ENCODE measurements at places on chromosomes 11 and 22. TPM values are rescaled to one million over a fixed set of nuclear protein-coding genes. Genes with fewer than 3 reads are reported as not detected.

The CCDC89 gene
- total RNA-seq = 4.8 TPM

The APOBEC3F gene
- total RNA-seq = 5.1 TPM

The UPK3A gene
- not detected for total RNA-seq

The HPS4 gene
- total RNA-seq = 26.5 TPM

The SOX10 gene
- not detected for total RNA-seq

The CALCA gene
- total RNA-seq = not detected

The ANO9 gene
- total RNA-seq = not detected

The SLC5A1 gene
- not detected for total RNA-seq

The RIBC2 gene
- total RNA-seq = 1.1 TPM

The ST14 gene
- under 0.01 TPM for total RNA-seq

The A4GALT gene
- 41.2 TPM for total RNA-seq

The PRCP gene
- total RNA-seq = 28.0 TPM

The PANX3 gene
- total RNA-seq = not detected

The TTC36 gene
- 0.20 TPM for total RNA-seq

The C11orf68 gene
- 38.1 TPM for total RNA-seq

The RNF141 gene
- total RNA-seq = 21.5 TPM

The ESAM gene
- total RNA-seq = under 0.01 TPM

The CYTH4 gene
- total RNA-seq = 0.59 TPM

The HTR3A gene
- total RNA-seq = not detected

The OR5B21 gene
- not detected for total RNA-seq

The OR10AG1 gene
- total RNA-seq = not detected

The C1QTNF5 gene
- 0.73 TPM for total RNA-seq

The NEFH gene
- 0.37 TPM for total RNA-seq

The FGF4 gene
- not detected for total RNA-seq

The ZBTB16 gene
- 37.1 TPM for total RNA-seq

The SERHL2 gene
- 5.1 TPM for total RNA-seq

The CRYBB2 gene
- not detected for total RNA-seq

The F2 gene
- total RNA-seq = not detected

The GAS2L1 gene
- 11.0 TPM for total RNA-seq

The PRG3 gene
- total RNA-seq = not detected

The RFPL2 gene
- total RNA-seq = not detected

Data from subcutaneous preadipocyte (primary cell).